ENCODE measurements at places on chromosomes 4 and X.
A peak's percentile ranks its signal among the peaks of the same experiment; 100 is the strongest.

DNA sequence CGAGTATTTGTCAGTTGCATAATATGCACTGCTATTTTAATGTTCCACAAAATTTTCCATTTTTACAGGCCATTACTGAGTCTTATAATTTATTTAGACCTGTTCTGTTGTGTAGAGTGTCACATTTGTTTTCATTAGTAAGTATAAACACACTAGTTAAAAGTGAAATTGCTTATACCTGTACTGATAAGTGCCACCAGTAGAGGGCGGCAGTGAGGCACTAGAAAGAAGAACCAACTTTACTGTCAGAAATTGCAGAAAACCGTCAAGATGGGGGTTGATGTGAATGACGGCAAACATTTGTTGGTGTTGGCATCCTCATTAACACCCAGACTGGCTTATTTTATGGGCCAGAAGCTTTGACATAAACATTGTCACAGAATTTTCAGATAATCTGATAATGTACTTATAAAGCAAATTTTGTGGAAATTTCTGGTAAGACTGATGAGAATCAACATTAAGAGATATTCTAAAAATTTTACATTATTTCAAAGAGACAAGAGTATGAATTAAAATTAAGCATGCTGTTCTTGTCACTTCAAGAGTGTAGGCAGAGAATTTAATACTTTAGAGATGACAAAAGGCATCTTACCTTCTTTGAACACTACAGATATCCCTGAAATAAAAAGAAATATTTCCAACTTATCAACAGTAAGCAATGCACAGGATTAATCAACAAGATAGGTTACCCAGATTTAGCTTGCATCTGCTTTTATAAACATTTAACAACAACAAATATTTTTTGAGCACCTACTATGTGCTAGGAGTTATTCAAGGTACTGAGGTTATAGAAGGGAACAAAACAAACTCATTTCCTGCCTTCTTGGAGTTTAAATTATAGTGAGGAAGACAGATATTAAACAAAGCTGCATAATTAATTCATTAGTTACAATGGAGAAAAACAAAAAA lies 24.9 kb downstream of the ALPK1 start:
- DNase-seq: peak; percentile 51

DNA sequence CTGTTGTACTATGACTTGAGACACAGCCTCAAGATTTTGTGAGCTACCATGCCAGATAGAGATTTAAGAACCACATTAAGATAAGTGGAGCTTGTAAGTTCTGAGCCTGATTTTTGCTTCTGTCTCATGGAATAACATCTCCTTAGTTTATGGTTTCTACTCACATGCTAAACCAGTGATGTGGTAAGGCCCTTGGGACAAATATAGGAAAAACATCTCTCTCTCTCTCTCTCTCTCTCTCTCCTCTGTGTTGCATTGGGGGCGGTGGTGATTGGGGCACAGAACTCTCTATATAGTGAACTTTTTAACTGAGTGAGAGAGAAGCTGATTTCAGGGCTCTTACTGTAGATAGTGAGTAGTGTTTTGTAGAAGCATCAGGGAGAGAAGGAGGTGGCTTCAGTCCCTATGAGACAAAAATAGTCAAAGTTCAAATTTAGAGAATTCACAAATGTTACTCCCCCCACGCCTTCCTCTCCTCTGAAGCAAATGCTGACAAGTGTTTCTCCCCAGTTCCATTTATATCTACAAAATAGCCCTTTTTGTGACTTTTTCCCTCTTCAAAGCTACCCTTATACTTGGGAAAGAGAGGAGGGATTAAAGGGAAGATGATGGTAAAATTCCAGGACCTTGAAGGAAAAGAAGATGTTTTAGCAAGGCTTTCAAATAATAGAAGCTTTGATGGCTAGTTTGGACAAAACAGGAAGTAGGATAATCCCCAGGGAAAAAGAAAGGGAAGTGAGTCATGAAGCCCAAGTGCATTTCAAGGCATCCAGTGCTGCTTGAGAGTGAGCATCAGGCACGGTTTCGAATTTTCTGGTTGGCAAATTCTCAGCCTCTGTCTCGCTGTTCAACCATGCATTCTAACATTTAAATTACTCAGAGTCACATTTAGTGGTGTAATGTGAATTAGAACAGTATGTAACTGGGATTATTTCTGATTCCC lies 134.3 kb upstream of the AP1S2 start:
- peak; percentile 82 for DNase-seq

GRCh38 chr4:38621028-38621684 lies 42.8 kb upstream of the KLF3 start:
- no peak for DNase-seq

DNA sequence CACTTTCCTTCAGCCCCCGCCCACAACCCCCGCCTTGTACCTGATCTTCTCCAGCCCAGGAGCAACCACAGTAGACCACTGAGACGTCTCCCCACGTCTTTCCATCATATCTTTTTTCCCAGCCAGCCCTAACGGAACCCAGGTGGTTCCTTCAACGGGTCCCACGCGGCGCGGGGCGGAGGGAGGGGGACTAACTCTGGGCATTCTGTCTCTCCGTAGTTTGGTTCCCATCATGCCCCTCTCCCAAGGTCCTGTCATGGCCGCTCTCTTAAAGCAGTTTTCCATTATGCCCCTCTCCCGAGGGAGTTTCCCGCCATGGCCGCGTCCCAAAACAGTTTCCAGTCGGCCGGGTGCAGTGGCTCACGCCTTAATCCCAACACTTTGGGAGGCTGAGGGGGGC lies 21.5 kb upstream of the TBL1X start:
- no peak for DNase-seq

DNA sequence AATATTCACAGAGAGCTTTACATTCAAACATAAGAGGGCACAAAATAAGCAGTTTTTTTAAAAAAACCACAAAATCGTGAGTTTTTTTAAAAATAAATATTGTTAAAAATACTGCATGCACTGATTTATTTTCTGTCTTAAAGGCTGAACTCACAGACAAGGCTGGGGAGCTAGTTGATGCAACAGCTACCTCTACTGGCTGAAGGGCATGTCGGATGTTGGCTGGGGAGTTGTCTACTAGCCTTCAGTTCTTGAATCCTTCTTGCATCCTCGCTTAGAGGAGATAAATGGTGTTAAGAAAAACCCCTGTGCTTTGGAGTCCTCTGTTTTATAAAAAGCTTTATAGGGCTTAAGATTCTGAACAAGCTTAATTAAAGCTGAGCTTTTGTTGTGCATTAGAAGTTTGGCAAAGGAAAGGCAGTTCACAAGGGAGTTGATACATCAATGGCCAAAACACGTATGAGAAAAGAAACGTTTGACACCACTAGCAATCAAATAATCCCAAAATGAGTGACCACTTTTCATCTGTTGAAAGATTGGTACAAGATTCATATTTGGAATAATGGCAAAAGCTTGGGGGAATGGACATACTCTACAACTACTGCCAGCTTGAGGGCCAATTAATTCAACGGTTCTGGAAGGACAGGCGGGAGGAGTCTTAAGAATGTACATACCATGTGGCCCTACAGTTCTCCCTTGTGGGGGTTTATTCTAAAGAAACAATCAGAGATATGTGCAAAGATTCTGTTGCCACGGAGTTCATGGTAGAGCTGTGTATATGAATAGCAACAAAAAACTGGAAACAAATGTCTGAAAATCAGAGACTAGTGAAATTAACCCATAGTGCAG lies 94.7 kb downstream of the SEL1L3 start:
- peak; percentile 67 for DNase-seq

DNA sequence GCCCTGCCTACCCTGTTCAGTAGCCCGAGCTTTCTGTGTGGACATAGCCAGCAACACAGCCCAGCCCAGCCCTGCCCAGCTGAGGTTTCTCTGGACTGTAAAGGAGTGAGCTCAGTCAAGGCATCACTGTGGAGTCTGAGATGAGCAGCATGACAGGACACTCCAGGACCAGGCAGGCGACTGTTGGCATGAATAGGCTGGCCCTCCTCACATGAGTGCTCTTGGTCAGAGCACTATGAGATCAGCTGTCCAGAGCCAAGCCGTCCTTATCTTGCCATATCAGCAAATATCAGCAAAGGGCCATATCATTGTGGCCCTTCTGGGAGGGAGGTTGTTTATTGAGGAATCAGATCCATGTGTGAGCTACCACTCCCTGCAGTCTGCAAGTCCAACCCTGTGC lies 30.9 kb downstream of the REELD1 start:
- no peak for DNase-seq

DNA sequence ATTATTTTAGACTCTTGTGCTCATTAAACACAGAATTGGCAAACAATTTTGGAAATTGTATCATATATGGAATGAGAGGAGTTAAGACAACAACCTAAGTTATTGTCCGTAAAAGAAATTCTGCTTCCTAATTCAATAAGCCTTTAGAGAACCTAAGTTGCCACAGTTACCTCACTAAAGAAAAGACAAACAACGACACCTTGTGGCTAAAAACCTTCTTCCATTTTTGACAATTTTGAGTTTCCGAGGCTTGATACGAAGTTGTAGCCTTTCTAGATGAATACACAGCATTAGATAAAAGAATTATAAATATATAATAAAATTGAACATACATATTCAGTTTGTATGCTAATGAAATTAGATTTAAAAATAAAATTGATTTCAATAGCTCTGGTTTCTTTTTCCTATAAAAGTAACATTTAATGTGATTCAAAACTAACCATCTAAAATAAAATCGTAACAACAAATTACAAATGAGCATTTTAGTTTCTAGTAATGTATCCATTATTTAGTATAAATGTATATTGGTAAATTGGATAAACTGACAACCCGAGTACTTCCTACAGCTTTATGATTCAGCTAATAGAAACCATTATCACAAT lies 275.1 kb downstream of the GPM6A start:
- peak; percentile 77 for DNase-seq

GRCh38 chrX:106862972-106863688 lies 40.0 kb downstream of the RIPPLY1 start:
- DNase-seq: no peak

GRCh38 chr4:121860121-121860520 lies 10.2 kb downstream of the BBS7 start:
- DNase-seq: no peak

DNA sequence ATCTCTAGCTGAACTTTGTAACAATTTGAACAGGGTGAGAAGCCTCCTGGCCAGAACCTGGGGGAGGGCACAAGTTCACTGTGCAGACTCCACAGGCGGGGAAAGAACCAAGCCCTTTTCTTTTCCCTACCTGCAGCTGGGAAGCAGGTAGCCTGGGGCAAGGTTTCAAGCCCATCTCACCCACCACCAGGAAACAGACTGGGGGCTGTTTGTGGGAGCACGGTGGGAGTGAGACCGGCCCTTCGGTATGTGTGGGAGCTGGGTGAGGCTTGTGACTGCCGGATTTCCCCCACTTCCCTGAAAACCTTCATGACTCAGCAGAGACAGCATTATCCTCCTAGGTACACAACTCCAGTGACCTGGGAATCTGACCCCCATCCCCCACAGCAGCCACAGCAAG lies 211.7 kb downstream of the ZNF674 start:
- no peak for DNase-seq

- DNase-seq: peak; percentile 33
Observed at GRCh38 chr4:77240469-77241066, 83.6 kb downstream of the CCNG2 start.

- DNase-seq: no peak
Observed at GRCh38 chrX:118720058-118720707, 7.2 kb upstream of the IL13RA1 start.

DNA sequence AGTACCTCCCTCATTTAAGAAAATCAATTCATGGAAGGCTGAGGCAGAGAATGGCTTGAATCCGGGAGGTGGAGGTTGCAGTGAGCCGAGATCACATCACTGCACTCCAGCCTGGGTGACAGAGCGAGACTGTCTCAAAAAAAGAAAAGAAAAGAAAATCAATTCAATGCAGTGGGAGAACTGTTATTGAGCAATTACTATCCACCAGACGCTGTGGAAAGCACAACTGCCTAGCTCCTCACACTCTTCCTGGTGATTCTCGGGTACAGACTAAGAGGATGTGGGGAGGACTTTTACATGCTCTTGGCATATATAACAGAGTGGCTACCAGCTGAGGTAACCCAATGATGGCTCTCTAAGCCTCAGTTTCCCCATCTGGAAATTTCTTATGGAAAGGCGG lies 2.7 kb upstream of the TMSB4X start:
- no peak for DNase-seq

- DNase-seq: no peak
Observed at GRCh38 chr4:164997324-164997723, 19.9 kb upstream of the TRIM61 start.

Data from fibroblast of skin of back (primary cell).